Panc1 (cell line): ENCODE measurements at places on chromosomes 11 and 22. TPM values are rescaled to one million over a fixed set of nuclear protein-coding genes. Genes with fewer than 3 reads are reported as not detected.

GRCh38 chr22:36111316-36111715 is 49.2 kb downstream of the APOL3 start:
- no peaks in the 10 kb centered on the region for H3K27me3 ChIP-seq
- H3K4me3 ChIP-seq, result no peak overlapping the region
- no peaks in the 10 kb centered on the region for H3K36me3 ChIP-seq

DNA sequence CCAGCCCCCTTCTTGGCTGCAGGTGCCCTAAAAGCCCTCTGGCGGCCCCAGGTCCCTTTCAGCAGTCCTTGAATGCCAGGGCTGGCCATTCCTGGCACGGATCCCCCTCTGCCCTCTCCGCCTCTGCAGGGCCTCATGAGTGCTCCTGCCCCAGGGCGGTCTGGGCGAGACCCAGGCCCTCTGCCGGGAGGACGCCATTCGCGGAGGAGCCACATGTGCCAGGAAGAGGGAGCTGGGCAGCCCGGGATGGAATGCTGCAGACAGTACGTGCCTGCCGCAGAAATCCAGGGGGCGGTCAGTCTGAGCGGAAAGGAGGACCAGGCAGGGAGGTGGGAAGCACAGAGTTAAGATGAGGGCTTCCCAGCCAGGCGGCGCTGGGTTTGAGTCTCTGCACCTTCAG is 2.8 kb downstream of the CABP7 start:
- no peaks in the 10 kb centered on the region for H3K36me3 ChIP-seq
- no peak overlapping the region for H3K27ac ChIP-seq
- no peaks in the 10 kb centered on the region for H3K4me1 ChIP-seq
- H3K27me3 ChIP-seq, result no peaks in the 10 kb centered on the region
- no peak for DNase-seq

DNA sequence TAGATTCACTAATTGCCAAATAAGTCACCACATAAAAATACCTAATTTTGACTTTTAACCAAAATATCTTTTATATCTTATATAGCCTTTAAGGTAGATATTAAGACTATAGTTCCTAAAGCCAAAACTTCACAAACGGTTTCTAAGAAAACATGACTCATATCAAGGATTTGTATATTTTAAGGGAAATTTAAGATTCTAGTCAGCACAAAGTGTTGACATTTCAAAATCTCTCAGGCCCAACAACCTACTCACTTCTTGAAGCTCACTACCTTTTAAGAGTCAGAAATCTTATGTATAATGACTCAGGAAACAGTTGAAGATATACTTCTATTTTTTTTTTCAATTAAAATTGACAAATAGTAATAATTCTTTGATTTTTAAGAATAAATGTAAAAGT is 221.9 kb downstream of the SBF2 start:
- no peak overlapping the region; the same call in 1 of the 2 replicates for H3K27ac ChIP-seq
- no peaks in the 10 kb centered on the region for H3K27me3 ChIP-seq
- H3K4me3 ChIP-seq, result no peak overlapping the region
- H3K36me3 ChIP-seq, result no peaks in the 10 kb centered on the region
- no peak for DNase-seq

- H3K27ac ChIP-seq, result no peak overlapping the region
- no peak overlapping the region for H3K4me3 ChIP-seq
- no peaks in the 10 kb centered on the region for H3K36me3 ChIP-seq
- H3K4me1 ChIP-seq, result no peaks in the 10 kb centered on the region
- no peaks in the 10 kb centered on the region for H3K27me3 ChIP-seq
These were observed 402.3 kb downstream of the TBC1D22A start for GRCh38 chr22:47164514-47165337.

DNA sequence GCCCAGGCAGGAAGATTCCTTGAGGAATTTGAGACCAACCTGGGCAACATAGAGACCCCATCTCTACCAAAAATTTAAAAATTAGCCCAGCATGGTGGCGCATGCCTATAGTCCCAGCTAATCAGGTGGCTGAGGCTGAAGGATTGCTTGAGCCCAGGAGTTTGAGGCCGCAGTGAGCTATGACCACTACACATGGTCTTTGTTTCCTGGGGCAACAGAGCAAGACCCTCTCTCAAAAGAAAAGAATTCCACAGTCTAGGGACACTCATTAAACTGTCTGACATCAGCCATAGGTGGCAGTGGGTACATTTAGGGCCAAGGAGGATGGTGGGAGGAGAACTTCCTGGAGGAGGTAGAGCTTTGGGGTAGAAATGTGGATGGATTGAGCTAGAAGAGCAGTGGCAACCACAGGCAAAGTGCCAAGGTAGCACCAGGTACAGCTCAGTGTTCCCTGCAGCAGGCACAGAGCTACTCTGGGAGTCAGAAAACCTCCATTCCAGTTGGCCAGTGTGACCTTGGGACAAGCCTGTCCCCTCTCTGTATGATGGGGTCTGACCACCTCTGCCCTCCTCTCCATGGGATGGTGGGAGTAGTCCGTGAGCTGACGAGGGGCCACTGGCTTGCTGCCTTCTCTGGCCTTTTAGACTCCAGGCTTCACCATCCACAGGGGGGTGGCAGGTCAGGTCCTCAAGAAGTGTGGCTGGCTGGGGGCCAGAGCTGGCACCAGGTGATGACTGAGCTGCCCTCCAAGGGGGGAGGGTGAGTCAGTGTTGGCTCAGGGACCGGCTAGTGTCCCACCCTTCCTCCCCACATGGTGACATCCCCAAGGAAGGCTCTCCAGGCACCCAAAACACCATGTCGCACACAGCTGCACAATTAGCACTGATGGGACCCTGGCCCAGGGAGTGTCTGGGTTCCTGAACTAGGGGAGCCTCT is 3.7 kb upstream of the CLCF1 start:
- DNase-seq, result no peak
- H3K27me3 ChIP-seq, result no peaks in the 10 kb centered on the region
- peaks cover 71% of the 10 kb centered on the region for H3K4me1 ChIP-seq
- H3K4me3 ChIP-seq, result no peak overlapping the region

- H3K36me3 ChIP-seq, result no peaks in the 10 kb centered on the region
- DNase-seq, result no peak
- H3K27me3 ChIP-seq, result no peaks in the 10 kb centered on the region
- H3K4me1 ChIP-seq, result no peaks in the 10 kb centered on the region; the same call in 1 of the 2 replicates
- no peak overlapping the region for H3K27ac ChIP-seq
- H3K4me3 ChIP-seq, result no peak overlapping the region
These were observed 16.7 kb upstream of the EHF start for GRCh38 chr11:34604145-34604544.

GRCh38 chr11:46826310-46827044 is 19.6 kb downstream of the CKAP5 start:
- no peak for DNase-seq
- H3K36me3 ChIP-seq, result no peaks in the 10 kb centered on the region
- no peaks in the 10 kb centered on the region for H3K27me3 ChIP-seq
- peak overlapping the region; percentile 54 for H3K4me3 ChIP-seq
- peaks cover 37% of the 10 kb centered on the region for H3K4me1 ChIP-seq

DNA sequence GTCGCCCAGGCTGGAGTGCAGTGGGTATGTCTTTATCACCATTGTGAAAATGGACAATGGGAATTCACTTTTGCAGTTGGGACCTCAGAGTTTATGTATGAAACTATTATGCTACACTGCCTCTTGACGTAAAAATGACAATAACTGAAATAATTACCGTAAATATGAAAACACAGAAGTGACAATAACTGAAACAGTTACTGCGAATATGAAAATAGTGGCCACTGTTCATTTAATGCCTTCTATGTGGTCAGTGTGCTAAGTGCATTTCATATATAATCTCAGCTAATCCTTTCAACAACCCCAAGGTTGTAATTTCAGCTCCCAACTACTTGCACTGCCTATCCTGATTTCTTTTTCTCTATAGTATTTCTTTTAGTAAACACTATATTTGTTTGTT is 5.9 kb upstream of the RTCB start:
- no peaks in the 10 kb centered on the region for H3K4me1 ChIP-seq
- no peak overlapping the region for H3K4me3 ChIP-seq
- no peak for DNase-seq
- no peaks in the 10 kb centered on the region for H3K36me3 ChIP-seq

DNA sequence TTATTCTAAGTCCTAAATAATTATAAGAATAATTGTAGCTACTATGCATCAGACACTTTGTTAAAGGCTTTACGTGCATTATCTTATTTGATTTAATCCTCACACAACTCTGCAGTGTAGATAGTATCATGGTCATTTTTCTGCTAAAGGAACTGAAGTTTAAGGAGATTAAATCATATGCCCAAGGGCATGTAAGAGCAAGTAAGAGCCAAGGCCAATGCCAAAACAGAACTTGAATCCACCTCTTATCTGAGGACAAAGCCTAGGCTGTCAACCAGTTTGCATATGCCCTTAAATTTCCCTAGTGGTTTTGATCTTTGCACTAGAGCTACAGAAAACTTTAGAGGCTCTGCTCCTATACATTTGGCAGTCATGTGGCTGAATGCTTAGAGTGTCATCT is 65.6 kb upstream of the OR5AK2 start:
- DNase-seq, result no peak
- H3K27me3 ChIP-seq, result no peaks in the 10 kb centered on the region
- no peak overlapping the region for H3K27ac ChIP-seq
- no peak overlapping the region for H3K4me3 ChIP-seq
- H3K36me3 ChIP-seq, result no peaks in the 10 kb centered on the region

DNA sequence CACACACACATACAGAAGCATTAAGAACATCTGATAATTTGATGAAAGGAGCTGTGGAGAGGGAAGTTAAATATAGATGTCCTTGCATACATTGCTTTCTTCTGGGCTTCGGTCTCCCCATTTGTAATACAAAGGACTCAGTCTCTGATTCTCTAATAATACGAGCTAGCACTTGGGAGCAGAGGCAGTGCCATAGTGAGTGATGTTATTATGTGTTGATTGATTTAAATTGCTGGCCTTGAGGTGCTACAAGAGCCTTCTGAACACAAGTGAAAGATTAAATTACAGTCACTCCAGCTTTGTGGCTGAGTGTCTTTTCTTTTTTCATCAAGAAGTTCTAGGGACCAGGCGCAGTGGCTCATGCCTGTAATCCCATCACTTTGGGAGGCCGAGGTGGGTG is 61.5 kb upstream of the HMGXB4 start:
- H3K27ac ChIP-seq, result no peak overlapping the region
- no peak for DNase-seq
- H3K4me1 ChIP-seq, result no peaks in the 10 kb centered on the region; the same call in 1 of the 2 replicates
- H3K4me3 ChIP-seq, result no peak overlapping the region
- H3K27me3 ChIP-seq, result no peaks in the 10 kb centered on the region

DNA sequence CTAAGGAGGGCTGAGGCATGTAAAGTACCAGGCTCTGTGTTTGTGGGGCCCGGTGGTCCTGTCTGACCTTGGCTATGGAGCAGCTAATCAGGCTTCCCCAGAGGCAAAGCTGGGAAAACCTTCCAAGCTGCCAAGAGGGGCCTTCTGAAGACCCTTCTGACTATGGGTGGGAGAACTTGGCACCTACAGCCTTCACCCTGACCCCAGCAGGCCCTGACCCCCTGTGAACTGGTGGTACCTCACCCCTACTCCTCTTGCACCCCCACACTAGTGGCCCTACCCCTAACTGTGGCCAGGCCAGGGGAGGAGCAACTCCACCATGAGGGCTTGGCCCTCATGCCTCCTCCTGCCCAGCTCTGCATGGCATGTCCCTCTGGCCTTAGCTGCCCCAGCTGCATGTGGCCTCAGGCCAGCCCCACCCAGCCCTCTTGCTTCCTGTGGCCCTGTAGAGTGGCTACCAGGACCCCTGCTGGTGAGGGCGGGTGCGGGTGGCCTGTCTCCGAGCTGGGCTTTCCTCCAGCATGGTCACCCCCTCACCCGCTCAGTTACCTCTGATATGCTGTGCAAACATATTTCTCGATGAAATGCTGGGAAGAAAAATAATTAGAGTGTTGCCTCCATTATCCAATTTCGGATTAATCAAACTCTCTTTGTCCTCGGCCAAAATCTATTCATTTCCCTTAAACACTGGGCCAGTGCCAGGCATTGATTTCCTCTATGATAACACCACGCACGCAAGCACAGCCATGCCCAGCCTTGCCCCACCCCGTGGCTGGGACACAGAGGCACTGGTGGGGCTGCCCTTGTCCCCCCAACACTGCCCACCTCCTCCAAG is 7.5 kb downstream of the GNAZ start:
- no peak overlapping the region for H3K4me3 ChIP-seq
- H3K27ac ChIP-seq, result no peak overlapping the region
- DNase-seq, result no peak
- H3K4me1 ChIP-seq, result no peaks in the 10 kb centered on the region
- no peaks in the 10 kb centered on the region for H3K36me3 ChIP-seq

- H3K4me3 ChIP-seq, result no peak overlapping the region
- no peaks in the 10 kb centered on the region for H3K36me3 ChIP-seq
- no peaks in the 10 kb centered on the region; the same call in 1 of the 2 replicates for H3K27me3 ChIP-seq
- H3K27ac ChIP-seq, result no peak overlapping the region
These were observed 64.4 kb downstream of the SPON1 start for GRCh38 chr11:14026961-14027360.

DNA sequence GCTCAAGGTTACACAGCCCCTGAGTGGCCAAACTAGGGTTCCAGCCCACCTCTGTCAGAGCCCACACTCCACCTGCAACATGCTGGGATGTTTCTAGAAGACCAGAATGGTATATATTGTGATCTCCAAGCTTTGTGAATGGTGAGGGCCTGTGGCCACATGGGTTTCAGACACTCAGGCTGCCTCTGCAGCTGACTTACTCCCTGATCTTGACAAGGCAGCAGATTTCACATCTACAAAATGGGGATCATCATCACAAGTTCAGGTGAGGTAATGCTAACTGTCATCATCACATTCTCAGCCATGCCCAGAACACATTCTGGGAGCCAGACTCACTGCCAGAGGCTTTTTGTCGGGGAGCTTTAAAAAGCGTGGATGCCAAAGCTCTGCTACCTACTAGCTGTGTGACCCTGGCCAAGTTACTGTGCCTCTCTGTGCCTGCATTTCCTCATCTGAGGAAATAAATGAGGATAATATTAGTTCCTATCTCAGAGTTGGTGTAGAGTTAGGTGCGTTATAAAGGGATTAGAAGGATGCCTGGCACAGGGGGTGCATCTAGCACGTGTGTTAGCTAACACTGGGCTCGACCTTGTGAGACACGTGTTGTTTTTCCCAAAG is 24.9 kb upstream of the WNT11 start:
- no peak overlapping the region for H3K27ac ChIP-seq
- H3K4me1 ChIP-seq, result peaks cover 12% of the 10 kb centered on the region; the same call in 1 of the 2 replicates
- no peaks in the 10 kb centered on the region for H3K36me3 ChIP-seq
- no peak overlapping the region for H3K4me3 ChIP-seq
- H3K27me3 ChIP-seq, result no peaks in the 10 kb centered on the region

DNA sequence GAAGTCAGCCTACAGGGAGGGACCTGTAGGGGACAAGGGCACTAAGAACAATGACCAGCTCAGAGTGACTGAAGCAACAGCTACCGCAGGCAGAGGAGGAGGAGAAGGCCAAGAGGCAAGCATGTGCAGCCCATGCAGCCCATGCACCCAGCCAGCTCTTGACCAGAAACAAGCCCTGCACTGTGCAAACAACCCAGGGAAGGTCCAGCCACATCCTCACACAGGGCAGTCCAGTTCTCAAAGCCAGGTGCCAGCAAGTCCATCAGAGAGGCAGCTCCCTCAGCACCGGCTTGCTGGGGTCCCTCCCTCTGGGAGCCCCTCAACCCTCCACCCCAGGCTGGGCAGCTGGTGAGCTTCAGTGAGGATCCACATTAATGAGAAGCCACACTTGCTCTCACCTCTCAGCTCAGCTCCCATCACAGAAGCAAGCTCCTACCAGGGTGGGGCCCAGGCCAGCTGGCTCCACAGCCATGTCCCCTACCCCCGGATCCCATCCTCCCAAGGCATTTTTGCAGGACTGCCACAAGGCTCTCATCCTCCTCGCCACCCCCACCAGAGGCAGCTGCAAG is 7.1 kb downstream of the DGCR2 start:
- DNase-seq, result no peak
- H3K4me1 ChIP-seq, result no peaks in the 10 kb centered on the region
- H3K36me3 ChIP-seq, result no peaks in the 10 kb centered on the region
- no peak overlapping the region for H3K4me3 ChIP-seq

TRIM48 gene
- total RNA-seq, result not detected

LBHD1 gene
- total RNA-seq, result 15.5 TPM

APOL4 gene
- not detected for total RNA-seq

OLFML1 gene
- not detected for total RNA-seq

TMEM126A gene
- 50.9 TPM for total RNA-seq

HEPN1 gene
- not detected for total RNA-seq

MRGPRF gene
- 0.36 TPM for total RNA-seq
